ENCODE measurements at places on chromosomes 1 and 21. TPM values are rescaled to one million over a fixed set of nuclear protein-coding genes. Genes with fewer than 3 reads are reported as not detected.

NR1I3 gene
- not detected for total RNA-seq

DNA sequence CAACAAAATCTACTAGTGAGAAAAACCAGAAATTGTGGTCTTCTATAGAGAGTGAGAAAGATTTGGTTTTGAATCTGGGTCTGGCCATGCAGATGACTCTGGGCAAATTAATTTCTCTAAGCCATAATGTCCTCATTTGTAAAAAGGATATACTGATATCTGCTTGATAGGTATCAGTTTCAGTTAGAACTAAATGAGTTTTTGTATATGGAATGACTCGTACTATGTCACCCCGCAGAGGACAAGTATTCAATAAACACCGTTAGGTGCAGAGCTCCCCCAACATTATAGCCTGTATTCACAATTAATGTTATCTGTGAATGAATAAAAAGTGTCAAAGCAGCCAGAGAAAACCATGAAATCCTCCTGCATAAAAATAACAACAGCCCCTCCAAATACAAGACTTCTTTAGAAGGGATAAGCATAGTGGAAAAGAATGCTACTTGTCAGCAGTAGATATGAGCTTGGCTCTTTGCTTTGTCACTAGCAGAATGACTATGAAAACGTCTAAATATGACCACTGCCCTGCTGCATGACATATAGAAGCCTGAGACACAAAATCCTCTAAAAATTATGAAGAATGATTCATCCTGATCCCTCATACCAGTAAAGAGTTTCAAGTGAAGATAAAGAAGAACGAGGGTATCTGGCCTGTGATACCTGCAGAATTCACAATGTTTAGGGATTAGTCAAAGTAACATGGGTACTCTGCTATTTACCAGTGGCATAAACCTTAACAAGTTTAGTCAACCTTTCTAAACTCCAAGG, 17.8 kb downstream of the SCAF4 start:
- DNase-seq: no peak

GRCh38 chr1:70963374-70963773, 84.2 kb downstream of the PTGER3 start:
- DNase-seq: no peak

GRCh38 chr1:168397806-168398205, 117.1 kb downstream of the TBX19 start:
- DNase-seq: no peak

- DNase-seq: no peak
Observed at GRCh38 chr1:4488018-4488417, 166.4 kb upstream of the AJAP1 start.
